Cardiac muscle cell (in vitro differentiated cells and primary cell): ENCODE measurements at places on chromosomes 3 and 15. TPM values are rescaled to one million over a fixed set of nuclear protein-coding genes. Genes with fewer than 3 reads are reported as not detected.
A peak's percentile ranks its signal among the peaks of the same experiment; 100 is the strongest.

Gene RAD54L2
- 14.0 and 22.0 TPM in 2 replicates for total RNA-seq

Gene EPHA6
- total RNA-seq: 0.15 and 0.46 TPM in 2 replicates

Gene TGM5
- total RNA-seq: not detected in 2 replicates

Gene CCR4
- total RNA-seq: not detected in 2 replicates

Gene IQCF5
- not detected in 2 replicates for total RNA-seq

DNA sequence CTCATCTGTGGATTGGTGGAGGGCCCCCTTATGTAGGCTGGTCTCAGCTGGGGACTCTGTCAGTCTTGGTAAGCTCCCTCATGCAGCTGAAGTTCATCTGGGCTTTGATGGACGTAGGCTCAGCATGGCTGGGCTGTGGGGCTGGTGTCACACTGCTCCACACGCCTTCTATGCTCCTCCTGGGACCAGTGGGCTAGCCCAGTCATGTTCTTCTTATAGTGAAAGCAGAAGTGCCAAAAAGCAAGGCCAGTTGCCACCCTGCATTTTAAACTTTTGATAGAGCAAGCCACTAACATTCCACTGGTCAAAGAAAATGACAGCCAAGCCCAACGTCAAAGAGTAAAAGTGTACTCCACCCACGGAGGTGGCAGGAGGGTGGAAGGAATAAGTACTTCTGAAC lies 165.5 kb downstream of the MEX3B start:
- H3K4me3 ChIP-seq: no peak overlapping the region
- no peak for DNase-seq
- H3K36me3 ChIP-seq: no peaks in the 10 kb centered on the region
- H3K27ac ChIP-seq: no peak overlapping the region
- H3K27me3 ChIP-seq: no peaks in the 10 kb centered on the region

- no peak overlapping the region for H3K27ac ChIP-seq
- DNase-seq: no peak
- H3K36me3 ChIP-seq: no peaks in the 10 kb centered on the region
- H3K4me1 ChIP-seq: peaks cover 11% of the 10 kb centered on the region
- no peaks in the 10 kb centered on the region for H3K27me3 ChIP-seq
These were observed 12.3 kb downstream of the CACNA1D start for GRCh38 chr3:53506763-53507145.

DNA sequence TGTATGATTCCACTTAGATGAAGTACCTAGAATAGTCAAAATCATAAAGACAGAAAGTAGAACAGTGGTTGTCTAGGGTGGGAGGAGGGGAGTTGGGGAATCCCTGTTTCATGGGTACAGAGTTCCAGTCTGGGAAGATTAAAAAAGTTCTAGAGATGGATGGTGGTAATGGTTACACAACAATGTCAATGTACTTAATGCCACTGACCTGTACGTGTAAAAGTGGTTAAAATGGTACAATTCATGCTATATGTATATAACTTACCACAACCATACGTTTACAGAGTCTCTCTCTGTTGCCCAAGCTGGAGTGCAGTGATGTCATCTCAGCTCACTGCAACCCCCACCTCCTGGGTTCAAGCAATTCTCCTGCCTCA lies 6.5 kb downstream of the SFMBT1 start:
- no peak overlapping the region for H3K4me3 ChIP-seq
- H3K36me3 ChIP-seq: no peaks in the 10 kb centered on the region
- no peaks in the 10 kb centered on the region for H3K4me1 ChIP-seq
- H3K27ac ChIP-seq: no peak overlapping the region
- peaks cover 31% of the 10 kb centered on the region for H3K27me3 ChIP-seq

DNA sequence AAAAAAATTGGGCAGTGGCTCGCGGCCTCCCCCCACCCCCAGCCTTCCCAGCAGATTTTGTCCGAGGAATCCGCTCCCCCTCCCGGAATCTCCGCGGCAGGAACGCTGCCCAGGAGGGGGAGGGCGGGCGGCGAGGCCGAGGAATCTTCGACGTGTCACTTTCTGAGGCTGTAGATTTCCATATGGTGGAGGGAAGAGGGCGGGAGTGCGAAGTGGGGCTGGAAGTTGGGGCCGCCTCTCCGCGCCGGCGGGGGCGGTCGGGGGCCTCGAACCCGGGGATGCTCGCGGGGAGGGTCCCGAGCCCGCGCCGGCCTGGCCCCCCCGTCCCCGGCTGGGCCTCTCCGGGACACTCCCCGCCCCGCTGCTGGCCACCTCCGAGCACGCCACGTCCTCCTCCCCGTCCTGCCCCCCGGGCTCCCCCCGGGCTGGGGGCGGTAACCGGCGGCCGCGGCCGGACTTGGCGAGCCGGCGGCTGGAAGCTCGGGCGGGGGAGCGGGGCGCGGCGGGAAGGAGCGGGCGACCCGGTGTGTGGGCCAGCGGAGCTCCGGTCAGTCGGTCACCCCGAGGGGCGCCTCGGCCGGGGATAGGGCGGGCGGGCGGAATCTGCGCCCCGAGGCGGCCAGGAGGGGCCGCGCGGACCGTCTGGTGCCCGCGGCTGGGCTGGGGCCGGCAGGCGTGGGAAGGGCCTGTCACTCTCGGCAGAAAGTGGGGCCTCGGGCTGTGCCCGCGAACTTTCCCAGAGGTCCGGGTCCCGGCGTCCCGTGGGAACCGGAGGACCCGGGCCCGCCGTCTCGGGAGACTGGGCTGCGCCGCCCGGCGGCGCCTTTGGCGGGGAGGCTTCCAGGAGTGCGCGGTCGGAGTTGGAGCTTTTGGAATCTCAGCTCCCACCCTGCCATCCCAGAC lies 951 bp downstream of the FNDC3B start:
- DNase-seq: peak; percentile 77
- no peaks in the 10 kb centered on the region for H3K36me3 ChIP-seq
- H3K4me3 ChIP-seq: peak overlapping the region; percentile 88
- no peaks in the 10 kb centered on the region for H3K27me3 ChIP-seq
- H3K27ac ChIP-seq: peak overlapping the region; percentile 95

GRCh38 chr15:73078722-73079121 lies 26.5 kb downstream of the NEO1 start:
- DNase-seq: peak; percentile 93
- H3K4me3 ChIP-seq: no peak overlapping the region
- peaks cover 8% of the 10 kb centered on the region for H3K4me1 ChIP-seq
- no peak overlapping the region for H3K27ac ChIP-seq
- H3K36me3 ChIP-seq: no peaks in the 10 kb centered on the region
